Stimulated activated CD8-positive, alpha-beta memory T cell treated with anti-CD3 and anti-CD28 coated beads, Interleukin-7, amount 100 ng/mL, for 48 hours (primary cell): ENCODE measurements at places on chromosomes 5 and 9.
A peak's percentile ranks its signal among the peaks of the same experiment; 100 is the strongest.

GRCh38 chr5:68067976-68068603 lies 147.5 kb upstream of the PIK3R1 start:
- no peak for DNase-seq

- DNase-seq: no peak
Measured at GRCh38 chr5:109788596-109788995, 98.9 kb downstream of the MAN2A1 start.

DNA sequence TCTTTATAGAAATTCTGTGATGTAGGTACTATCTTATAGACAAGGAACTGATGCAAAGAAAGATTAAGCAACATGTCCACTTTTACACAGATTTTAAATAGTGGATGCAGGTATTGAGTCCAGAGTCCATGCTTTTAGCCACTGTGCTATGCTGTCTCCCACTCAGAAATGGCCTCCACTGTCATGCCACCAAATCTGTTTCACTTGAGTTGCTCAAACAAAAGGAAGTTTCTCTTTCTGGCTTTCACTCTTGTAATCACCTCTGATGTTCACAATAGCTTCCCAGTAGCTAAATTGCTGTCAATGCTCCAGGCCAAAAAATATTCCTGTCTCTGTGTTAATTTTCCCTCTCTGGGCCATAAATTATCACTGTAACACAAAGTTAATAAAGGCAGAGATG lies 77.0 kb upstream of the RASA1 start:
- DNase-seq: no peak

GRCh38 chr9:79573412-79573923 lies 1.7 kb downstream of the TLE4 start:
- no peak for DNase-seq

DNA sequence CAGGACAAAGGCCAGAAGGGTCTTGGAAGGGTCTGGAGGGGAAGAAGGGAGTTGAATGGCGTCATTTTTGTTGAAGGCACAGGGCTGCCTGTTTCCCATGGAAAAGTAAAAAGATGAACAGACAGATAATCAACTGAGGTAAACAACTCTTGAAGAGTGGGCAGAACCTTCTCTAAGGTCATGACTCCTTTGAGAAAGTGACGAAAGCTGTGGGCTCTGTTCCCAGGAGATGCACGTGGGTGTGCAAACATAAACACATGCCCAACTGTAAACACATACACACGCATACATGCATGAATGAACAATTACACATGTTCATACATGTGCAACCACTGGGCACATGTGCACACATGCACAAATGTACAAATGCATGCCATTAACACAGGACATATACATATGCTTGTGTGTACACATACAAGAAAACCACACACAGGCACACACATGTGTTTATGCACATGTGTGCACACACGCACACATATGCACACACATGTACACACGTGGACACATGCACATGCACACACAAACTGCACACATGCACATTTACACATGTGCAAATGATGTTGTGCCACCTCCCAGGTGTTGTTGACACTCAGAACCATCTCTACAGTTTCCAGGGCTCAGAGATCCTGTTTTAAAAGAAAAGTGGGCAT lies 143.3 kb downstream of the GADD45G start:
- DNase-seq: no peak

DNA sequence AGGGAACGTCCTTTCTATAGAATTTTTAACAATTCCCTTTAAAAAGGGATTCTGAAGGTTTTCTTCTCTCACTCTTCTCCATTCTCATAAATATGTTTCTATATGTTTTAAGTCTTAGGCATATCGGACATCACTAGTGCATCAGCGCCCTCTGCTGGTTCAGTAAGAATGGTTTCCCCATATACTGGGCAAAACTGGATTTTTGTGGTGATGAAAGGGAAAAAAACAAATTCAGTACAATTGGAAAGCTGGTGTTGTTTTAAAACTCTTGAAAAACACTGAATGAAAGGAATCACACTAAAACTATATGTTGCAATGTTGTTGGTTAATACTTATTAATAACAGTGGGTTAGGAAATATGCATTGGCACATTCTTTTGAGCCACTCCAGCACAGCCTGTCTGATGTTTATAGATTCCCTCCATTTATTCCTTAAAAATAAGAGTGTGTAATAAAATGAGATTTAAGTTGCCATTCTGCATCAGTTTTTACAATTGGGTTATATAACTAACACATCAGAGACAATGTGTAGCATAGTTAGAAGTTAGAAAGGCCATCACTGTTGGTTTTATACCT lies 15.8 kb downstream of the CWC27 start:
- no peak for DNase-seq

DNA sequence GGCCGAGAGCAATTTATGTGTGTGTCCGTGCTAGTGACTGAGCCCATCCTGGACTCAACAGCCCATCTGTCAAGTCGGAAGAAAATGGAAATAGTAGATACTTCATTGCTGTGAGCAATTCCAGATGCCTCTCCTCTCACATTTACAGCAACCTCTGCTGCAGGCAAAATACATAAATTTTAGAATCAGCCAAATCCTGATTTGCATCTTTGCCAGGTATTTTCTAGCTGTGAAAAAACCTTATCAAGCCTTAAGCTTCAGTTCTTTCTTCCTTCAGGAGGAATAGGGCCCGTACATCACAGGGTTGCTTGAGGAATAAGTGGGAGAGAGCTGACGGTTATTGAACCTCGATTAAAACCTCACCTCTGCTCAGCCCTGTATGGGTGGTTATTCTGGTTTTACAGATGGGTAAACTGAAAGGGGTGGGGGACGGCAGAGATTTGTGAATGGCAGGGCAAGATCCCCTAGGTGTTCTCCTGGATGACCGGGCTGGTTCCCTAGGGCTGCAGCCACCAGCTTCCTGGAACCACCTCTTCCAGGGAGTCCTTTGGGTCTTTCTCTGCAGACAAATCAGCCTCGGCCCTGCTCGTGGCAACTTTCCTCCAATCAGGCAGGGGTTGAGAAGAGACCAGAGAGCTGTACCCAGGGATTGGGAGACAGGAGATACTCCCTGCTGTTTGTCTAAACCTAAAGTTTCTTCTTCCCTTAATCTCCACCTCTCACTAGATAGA lies 5.3 kb upstream of the MSX2 start:
- no peak for DNase-seq

DNA sequence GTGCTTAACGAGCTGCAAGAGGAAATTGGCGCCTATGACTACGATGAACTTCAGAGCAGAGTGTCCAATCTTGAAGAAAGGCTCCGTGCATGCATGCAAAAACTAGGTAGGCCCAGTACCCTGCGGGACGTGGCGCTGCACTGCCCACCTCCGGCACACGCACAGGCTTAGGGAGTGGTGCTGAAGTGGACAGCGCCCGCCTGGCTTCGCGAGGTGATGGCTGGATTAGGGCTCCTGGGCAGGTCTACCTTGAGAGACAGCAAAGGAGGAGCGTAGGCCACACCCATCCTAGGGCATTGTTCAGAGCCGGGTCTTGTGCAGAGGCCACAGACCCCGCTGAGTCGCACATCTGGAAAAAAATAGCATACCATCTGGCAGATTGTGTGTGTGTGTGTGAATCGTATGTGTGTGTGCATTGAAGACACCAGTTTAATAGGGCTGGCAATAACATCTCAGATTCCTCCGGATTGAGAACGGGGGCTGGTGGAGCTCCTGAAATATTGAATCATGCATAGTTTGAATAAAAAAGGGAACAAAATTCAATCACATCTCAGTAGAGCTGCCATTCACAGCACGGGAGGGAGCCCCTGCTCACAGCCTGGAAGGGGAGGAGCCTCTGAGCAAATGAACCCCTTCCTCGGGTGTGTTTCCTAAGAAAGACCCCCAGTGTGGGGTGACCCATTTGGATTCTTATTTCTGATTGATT lies 11.1 kb downstream of the OLFM1 start:
- no peak for DNase-seq

- peak; percentile 7 for DNase-seq
Measured at GRCh38 chr5:90783460-90784333, 225.1 kb downstream of the ADGRV1 start.

GRCh38 chr9:16884373-16884772 lies 13.9 kb upstream of the BNC2 start:
- DNase-seq: no peak

DNA sequence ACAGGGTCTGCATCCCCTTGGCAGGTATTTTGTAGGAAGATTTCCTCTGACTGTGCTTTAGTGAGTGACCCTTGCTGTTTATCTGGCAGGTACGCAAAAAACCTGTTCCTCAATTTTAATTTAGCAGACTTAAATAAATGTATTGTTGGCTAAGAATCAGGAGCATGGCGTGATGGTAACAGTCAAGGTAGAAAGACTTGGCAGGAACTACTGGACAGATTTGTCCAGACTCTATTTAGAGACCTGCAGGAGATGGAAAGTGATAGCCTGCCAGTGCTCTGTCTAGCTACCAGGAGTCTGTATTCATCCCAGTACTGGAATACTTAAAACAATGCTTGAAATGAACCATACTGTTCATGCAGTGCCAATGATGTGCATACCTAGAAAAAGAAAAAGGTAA lies 78.8 kb upstream of the MAST4 start:
- DNase-seq: no peak

- no peak for DNase-seq
Measured at GRCh38 chr9:33229359-33230114, 10.4 kb upstream of the SPINK4 start.

DNA sequence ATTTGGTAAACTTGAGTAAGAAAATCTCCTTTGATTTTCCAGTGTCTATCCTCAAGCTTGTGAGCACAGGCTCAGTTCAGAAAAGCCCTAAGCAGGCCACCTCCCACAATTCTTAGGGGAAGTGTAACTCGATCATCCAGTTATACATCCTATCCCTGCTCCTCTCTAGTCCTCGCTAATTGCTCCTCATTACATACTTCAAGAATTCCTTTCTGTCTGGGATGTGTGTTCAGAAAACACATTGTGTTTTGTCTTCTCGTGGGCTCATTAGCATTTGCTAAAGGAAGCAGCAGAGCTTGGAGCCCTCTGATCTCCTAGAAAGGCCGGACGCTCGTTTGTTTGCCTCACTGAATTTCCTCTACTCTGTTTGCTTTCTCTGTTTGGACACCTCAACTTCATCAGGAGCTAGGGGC lies 268.2 kb upstream of the RFX3 start:
- DNase-seq: no peak

DNA sequence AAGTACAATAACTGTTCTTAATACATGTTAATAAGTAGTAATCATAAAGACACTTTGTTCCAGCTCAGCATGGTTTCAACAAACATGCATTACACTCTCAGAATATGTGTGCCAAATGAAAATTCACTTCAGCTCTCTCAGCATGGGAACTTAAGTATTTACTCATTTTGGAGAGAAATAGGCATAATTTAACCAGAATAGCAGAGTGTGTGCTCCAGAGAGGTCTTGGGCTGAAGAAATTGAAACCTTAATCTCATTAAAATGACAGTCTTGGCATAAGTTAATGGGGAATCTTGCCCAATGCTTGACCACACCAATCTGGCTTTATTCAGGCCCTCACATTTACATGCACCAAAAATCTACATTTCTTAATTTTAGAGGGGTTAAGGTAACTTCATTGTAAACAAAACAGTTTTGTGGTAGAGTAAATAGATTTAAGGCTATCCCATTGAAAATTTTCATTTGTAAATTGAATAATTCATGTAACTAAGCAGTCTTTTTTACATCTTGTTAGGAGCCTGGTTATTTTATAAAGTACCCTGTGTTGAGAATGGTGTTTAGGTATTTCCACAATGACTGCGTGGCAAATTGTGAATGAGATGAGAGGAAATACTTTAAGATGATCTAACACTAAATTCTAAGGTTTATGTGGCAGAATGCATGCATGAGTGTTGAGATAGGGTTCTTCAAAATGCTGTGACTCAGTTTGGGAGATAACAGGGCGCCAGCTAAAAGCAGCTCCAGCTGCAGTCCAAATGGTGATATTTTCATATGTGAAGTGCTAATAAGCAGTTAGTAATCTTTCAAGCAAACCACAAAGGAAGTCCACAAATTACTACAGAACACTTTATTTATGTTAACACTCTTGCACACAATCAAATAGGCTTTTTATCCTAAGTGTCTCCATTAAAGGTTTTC lies 11.3 kb upstream of the LOX start:
- no peak for DNase-seq

- no peak for DNase-seq
Measured at GRCh38 chr5:143665866-143666265, 146.1 kb upstream of the HMHB1 start.

- DNase-seq: no peak
Measured at GRCh38 chr9:82883436-82883835, 179.5 kb downstream of the RASEF start.

DNA sequence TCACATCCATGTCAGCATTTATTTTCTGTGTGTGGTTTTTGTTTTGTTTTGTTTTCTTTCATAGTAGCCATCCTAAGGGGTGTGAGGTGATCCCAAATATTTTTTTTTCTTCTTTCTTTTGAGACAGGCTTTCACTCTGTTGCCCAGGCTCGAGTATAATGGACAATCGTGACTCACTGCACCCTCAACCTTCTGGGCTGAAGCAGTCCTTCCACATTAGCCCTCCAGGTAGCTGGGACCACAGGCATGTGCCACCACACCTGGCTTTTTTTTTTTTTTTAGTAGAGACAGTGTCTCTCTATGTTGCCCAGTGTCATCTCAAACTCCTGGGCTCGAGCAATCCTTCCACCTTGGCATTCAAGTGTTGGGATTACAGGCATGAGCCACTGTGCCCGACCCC lies 59.1 kb downstream of the CDC42SE2 start:
- DNase-seq: no peak

DNA sequence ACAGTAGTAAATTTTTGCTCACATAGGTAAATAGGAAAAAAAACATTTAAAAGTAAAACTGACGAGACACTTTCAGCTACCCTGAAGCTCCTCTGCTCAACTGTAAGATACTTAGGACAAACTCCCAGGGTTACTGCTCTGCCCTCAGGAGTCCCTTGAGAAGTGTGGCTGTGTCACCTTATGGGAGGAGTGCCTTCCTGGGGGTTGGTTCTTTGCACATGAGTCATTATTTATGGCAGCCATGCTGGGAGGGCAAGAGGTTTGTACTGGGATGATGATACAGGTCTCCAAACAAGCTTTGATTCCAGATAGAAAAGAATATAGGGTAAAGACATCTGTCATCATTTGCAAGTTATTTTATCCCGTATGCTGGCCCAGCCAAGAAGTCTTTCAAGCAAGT lies 45.9 kb downstream of the TTC1 start:
- no peak for DNase-seq

DNA sequence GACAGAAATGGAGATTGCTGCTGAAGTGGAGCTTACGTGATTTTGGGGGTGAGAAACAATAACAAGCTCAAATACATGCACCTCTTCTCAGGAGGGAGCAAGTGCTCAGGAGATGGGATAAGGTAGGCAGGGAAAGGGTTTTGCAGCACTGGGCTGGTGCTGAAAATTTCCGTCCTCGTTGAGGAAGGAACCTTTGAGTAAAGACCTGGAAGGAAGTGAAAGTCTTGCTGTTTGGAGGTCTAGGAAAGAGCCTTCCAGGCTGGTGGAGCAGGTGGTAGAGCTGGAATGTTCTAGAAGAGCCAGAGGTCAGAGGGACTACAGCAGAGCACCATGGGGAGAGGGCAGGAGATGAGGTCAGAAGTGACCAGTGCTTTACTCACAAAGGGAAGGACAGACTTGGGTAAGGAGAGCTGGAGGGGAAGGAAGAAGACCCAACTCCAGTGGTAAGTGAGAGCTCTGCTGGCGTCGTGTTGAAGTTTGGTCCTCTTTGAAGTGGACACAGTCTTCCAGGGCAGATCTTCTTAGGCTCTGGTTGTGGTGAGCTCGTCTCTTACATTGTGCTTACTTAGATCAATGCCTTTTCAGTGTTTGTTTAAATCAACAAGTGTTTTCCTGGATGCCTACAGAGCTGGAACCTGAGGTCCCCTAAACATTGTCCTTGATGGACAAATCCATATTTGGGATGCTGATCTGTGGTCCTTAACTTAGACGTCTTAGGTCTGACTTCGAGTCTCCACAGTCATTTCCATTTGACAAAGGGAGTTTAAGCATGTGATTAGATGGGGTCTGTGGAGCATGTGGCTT lies 21.0 kb downstream of the ANKRD33B start:
- no peak for DNase-seq
